Uterus (tissue), 4 donors: ENCODE measurements at places on chromosomes 2 and 18. TPM values are rescaled to one million over a fixed set of nuclear protein-coding genes. Genes with fewer than 3 reads are reported as not detected.

DNA sequence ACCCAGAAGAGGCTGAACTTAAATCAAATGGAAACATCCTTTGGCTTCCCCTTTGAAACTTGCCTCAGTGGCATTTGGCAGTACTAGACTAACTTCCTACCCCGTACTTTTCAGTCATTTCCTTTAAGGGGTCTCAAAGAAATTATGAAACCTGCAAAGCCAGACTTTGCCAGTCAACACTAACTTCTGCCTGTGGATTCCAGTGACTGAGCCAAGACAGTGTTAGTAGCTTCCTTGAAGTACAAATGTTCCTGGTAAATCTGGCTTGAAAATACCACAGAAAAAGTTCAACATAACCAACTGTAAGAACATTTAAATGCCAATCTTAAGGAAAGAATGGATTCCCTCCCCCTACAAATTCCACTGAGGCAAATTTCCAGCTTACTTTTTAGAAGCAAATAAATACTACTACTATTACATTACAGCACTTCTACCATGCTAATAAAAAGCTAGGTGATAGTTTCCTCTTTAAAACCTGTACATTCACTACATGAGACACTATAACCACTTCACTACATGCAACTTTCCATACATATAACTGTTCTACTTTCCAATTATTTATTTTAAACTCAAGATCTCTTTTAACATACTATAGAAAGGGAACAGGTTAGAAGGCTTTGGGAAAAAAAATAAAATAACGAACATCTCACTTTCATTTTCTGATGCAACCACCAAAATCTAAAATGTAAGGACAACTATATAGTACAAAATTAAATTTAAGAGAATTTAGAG, 2.4 kb downstream of the PELI1 start:
- no peak for DNase-seq

DNA sequence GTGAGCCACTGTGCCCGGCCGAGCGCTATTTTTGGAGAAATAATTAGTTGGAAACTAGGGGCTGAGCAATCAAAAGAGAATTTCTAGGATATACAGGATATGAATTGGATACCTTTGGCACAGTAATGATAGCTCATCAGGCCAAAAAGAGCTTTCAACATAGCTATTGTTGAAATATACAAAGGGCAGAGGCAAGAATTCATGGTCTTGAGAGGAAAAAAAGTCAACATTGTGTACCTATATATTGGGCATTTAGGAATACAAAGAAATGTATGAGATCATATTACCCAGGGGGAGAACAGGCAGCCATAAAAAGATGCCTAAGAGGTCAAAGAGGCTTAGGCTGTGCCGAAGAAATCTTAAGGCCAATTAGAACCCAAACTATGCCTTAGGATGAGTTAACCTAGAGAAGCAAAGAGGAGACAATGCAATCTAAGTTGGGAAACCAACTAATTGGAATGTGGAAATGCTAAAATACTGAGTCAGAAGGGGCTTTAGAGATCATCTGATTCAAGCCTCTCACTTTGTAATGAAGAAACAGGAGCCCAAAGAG, 99.0 kb downstream of the RBBP8 start:
- DNase-seq: no peak

GRCh38 chr2:100944617-100945432, 57.3 kb upstream of the RPL31 start:
- DNase-seq: no peak

SAG gene
- total RNA-seq: 0.07 TPM

GRCh38 chr2:134155134-134155533, 98.7 kb upstream of the MGAT5 start:
- no peak for DNase-seq

GRCh38 chr2:189261916-189262315, 82.4 kb upstream of the COL5A2 start:
- no peak for DNase-seq

DNA sequence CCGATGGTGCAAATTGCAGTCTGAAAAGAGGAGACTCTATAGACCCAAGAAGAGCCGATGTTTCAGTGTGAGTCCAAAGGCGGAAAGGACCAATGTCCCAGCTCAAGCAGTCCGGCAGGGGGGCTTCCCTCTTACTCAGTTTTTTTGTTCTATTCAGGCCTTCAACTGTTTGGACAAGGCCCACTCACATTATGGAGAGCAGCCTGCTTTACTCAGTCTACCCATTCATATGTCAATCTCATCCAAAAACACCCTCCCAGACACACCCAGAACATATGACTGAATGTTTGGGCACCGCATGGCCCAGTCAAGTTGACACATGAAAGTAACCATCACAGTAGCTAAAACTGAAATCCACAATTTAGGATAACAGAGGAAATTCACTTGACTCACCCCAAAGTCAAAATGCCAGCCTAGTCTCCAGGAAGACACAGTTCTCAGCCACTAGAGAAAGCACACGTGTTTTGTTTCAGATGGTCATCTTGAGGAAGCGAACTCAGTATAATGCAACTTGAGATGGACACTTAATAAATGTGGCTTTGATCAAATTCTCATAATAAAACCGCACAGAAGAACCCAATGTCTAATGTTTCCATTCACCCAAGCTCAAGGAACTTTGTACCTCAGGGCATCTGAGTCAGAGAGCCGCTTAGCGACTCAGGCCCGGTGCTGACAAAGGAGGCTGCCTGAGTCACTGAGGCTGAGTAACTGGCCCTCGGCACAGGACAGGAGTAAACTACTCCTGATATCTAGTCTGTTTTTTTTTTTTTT, 2.4 kb downstream of the FHL2 start:
- DNase-seq: peak; percentile 59

TSHZ1 gene
- 10.0 TPM for total RNA-seq

DNA sequence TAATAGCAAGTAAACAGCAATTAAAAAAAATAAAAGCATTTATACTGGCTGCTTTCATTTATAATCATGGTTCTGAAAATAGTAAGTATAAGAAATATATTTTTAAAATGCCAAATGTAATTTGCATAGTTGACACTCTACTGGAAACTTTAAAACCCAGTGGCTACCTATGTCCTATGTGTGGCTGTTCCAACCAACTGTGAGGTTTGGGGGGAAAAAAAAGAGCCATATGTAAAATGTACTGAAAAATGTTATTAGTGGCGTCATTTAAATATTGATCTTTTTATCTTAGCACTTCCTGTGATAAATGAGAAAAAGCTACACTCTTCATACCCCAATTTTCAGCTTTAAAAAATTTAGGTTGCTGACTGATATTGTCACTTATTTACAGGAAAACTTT, 270.7 kb downstream of the TCF4 start:
- no peak for DNase-seq

DNA sequence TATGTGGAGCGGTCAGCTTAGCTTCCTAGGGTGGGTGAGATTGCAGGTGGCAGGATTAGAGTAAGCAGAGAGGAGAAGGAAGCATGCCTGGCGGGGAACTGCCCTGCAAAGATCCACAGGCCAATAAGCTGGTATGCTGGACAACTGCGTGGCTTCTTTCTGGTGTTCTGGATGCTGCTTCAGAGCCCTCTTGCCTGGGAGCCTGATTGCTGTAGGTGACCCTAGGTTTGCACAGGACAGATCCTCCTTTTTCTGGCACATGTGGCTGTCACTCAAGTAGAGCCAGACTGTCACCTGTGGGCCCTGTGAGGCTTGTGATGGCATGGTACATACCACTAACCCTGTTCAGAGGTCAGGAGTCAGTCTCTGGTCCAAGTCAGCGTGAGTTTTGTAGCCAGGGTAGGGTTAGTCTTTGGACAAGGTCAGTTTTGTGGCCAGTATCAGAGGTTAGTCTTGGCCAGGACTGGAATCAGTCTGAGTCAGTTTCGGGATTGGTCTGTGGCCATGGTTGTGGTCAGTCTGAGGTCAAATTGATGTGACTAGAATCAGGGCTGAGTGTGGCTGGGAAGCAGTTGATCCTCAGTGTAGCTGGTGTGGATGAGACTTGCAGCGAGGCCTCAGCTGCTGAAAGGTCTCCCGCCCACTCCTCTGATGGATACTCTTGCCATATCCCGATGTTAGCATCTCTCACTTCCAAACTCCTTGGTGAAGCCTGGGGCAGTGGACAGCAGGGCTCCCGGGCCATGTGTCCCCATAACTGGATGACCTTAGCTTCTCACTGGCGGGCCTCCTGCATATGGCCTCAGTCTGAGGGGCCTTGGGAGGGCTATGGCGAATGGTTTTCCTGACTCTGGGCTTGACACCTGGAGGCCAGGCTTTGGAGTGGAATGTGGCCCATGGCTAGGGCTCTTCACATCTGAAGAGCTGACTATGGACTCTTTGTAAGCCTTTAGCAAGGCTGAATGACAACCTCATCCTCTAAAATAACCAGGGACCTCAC, 260.5 kb downstream of the DYSF start:
- DNase-seq: no peak

GALNT3 gene
- not detected for total RNA-seq

- DNase-seq: no peak
Observed at GRCh38 chr2:45932278-45932975, 281.0 kb downstream of the PRKCE start.

TWIST2 gene
- total RNA-seq: 199 TPM

- no peak for DNase-seq
Observed at GRCh38 chr2:164725542-164725941, 104.3 kb upstream of the GRB14 start.

GPR17 gene
- not detected for total RNA-seq

GRCh38 chr18:2087877-2088673, 483.2 kb downstream of the METTL4 start:
- no peak for DNase-seq

ANO7 gene
- 0.21 TPM for total RNA-seq

GRCh38 chr2:151999053-151999452, 99.8 kb downstream of the CACNB4 start:
- no peak for DNase-seq

SF3B6 gene
- 69.0 TPM for total RNA-seq

G6PC2 gene
- total RNA-seq: 0.95 TPM

- DNase-seq: peak; percentile 56
Observed at GRCh38 chr2:240579771-240580614, 6.5 kb upstream of the CAPN10 start.

GRCh38 chr18:58046794-58047555, 2.9 kb downstream of the NEDD4L start:
- no peak for DNase-seq

DNA sequence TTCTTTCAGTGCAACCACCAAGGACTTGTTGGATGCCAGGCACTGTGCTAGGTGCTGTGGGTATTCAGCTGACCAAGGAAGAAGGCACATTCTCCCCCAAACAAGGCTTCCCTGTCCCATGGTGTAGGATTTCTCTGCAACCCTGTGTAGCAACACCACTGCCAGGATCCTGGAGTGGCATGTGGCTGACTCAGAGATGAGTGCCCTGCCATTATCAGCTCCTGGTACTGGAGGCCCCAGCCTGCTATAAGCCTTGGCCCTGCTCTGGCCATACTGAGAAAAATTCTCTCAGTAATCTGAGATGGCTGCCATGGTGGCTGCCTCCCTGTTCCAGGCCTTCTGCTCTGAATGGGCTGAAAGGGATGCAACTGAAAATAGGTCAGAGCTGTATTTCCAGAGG, 4.3 kb downstream of the SMYD5 start:
- no peak for DNase-seq

DNA sequence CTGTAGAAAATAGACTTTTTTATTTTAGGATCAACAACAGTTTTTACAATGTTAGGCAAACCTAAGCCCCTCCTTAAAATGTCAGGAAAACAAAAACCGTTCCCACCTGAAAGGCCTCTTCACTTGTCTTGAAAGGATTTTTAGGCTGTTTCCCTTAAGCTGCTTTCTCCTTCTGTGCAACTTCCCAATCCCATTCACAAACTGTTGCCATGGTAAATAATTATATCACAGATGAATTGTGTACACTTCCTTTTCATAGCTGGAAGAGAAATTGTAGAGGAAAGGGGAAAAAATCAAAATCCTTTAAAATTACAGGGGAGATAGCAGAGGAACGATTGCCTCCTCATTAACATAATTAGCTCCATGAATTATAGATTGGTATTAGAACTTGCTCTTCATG, 1488.0 kb upstream of the CELF4 start:
- DNase-seq: no peak
